Esophagus mucosa (tissue), 1 donor: ENCODE measurements at places on chromosomes 3 and 15.

GRCh38 chr3:49493901-49494300 is 23.8 kb downstream of the DAG1 start:
- ATAC-seq = no peak

GRCh38 chr3:110533089-110533488 is 538.5 kb upstream of the NECTIN3 start:
- no peak for ATAC-seq

DNA sequence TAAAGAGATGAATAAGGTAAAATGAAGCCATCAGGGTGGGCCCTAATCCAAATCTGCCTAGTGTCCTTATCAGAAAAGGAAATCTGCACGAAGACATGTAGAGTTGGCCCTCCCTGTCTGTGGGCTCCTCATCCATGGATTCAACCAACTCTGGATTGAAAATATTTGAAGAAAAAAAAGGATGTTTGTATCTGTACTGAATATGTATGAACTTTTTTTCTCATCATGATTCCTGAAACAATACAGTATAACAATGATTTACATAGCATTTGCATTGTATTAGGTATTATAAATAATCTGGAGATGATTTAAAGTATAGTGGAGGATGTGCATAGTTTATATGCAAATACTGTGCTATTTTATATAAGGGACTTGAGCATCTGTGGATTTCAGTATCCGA is 59.0 kb upstream of the SMAD6 start:
- ATAC-seq = no peak

- ATAC-seq = no peak
These were observed 212.4 kb downstream of the CNTN4 start for GRCh38 chr3:2311022-2311421.

GRCh38 chr15:62141643-62142588 is 23.2 kb downstream of the C2CD4B start:
- no peak for ATAC-seq

DNA sequence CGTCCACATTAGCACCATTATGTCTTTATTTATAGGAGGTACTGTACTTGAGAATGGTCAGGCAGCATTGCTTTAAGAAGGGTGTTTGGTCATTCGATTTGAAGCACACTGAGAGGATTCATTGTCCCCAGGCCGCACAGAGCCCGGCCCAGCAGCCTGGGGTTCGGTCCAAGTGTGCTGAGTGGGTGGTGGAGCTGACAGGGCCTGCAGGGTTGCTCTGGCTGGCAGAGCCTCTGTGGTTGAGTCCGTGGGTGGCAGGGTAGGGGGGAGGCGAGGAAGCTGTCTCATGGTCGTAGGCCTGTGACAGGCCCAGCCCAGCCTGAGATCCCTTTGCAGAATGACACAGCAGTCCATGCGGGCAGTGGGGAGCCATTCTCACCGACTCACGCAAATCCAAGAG is 227.7 kb upstream of the TOPAZ1 start:
- ATAC-seq = no peak

DNA sequence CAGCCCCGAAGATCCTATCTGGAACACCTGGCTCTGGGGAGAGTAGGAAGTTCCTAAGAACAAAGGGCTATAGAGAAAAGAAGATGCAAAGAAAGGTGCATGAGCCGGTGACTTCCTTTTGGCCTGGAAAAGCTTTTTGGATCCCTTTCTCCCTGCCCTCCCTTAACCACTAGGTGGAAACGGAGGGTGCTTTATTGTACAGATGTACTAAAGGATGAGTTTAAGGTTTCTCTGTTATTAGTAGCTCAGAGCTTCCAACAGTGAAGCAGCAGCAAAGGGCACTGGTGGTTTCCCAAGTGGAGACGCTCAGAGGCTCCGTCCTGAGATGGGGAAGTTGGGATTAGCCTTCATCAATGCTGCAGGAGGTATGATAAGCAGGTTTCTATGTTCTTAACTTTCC is 5.9 kb upstream of the ADGRG7 start:
- ATAC-seq = peak; percentile 40

- no peak for ATAC-seq
These were observed 43.0 kb downstream of the OXNAD1 start for GRCh38 chr3:16307832-16308531.

- ATAC-seq = no peak
These were observed 14.8 kb downstream of the UBP1 start for GRCh38 chr3:33425453-33425852.

- ATAC-seq = no peak
These were observed 50.0 kb upstream of the TBC1D23 start for GRCh38 chr3:100210772-100211135.

GRCh38 chr3:145175626-145176025 is 985.4 kb downstream of the PLOD2 start:
- no peak for ATAC-seq

GRCh38 chr15:40747685-40748631 is 7.1 kb downstream of the RMDN3 start:
- no peak for ATAC-seq

- no peak for ATAC-seq
These were observed 266.8 kb downstream of the TLE3 start for GRCh38 chr15:69830876-69831275.

DNA sequence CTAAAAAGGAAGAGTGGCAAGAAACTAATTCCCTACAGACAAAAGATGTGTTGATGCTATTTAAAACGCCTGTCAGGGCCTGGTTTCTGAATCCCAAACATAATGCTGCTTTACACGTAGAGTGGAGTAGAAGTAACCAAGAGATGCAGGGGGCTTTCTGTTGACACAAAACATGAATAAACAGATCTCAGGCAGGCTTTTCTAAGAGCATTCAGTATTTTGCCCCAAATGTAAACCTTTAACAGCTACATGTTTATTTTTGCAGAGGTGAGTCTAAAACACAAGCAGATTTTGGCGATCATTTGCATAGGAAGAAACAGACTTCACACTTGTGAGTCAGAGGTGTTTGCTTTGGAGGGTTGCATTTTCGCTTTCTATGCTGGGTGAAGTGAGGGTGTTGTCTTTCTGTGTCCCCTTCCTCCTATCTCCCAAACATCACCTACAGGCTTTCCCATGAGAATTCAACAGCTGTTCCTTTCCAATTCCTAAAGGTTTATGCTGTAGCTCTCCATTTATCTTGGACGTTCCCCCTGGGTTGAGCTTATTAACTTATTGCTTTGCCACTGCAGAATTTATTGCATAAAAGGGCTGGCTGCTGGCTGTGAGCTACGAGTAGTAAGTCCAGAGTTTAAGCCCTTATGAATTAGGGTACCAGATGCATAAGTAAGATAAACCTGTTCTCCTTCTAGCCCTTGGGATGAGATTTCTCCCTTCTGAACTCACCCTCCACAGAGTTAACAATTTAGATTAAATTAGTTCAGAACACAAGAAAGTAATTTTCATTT is 156.7 kb downstream of the DIPK2A start:
- peak; percentile 61 for ATAC-seq

GRCh38 chr15:83435202-83435601 is 11.9 kb upstream of the SH3GL3 start:
- no peak for ATAC-seq

DNA sequence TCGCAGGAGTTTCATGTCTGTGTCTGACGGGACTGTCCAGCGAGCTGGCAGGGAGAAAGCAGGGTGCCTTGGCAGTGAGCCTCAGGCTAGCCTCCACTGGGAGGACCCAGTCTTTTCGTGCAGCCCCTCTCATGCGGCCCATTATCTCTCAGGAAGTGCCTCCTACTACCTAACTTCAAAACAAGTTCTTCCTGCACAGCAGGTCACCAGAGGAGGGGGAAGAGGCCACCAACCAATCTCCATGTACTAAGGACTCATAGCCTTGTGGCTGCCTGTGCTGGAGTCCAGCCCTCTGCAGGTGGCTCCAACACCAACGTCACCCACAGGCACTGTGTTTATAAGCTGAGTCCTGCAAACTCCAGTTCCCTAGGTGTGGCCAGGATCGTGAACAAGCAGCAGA is 4.8 kb downstream of the VIPR1 start:
- ATAC-seq = peak; percentile 81

- ATAC-seq = no peak
These were observed 62.7 kb upstream of the OSTN start for GRCh38 chr3:191136347-191136746.

GRCh38 chr15:85324202-85324601 is 56.2 kb upstream of the AKAP13 start:
- no peak for ATAC-seq

- ATAC-seq = no peak
These were observed 58.0 kb downstream of the PLD1 start for GRCh38 chr3:171752329-171752728.

DNA sequence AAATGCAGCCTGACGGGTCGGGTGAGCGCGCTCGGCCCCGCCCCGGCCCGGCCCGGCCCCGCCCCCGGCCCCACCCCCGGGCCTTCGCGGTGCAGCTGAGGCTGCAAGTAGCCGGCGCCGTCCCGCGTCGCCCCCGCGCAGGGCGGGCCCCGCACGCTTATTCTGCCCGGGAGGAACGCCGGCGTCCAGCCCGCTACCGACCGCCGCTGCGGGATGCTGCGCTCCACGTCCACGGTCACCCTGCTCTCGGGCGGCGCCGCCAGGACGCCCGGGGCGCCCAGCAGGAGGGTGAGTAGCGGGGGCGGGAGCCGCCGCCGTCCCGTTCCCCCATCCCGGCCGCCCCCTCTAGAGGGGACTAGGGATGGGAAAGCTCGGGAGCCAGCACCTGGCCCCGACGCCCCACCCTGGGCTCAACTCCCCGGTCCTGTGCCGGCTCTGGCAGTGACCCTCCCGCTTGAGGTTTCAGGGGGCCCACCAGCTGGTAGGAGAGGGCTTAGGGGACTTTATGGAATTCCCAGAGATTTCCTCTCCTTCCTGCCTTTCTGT is at the start of gene MYZAP:
Gene MYZAP, plus strand, starts transcription at position 83 of the 546 bp plus-strand sequence. Its CDS starts 131 bp downstream, at position 214.
- peak; percentile 88 for ATAC-seq

GRCh38 chr3:116553355-116553754 is 108.1 kb upstream of the LSAMP start:
- no peak for ATAC-seq

DNA sequence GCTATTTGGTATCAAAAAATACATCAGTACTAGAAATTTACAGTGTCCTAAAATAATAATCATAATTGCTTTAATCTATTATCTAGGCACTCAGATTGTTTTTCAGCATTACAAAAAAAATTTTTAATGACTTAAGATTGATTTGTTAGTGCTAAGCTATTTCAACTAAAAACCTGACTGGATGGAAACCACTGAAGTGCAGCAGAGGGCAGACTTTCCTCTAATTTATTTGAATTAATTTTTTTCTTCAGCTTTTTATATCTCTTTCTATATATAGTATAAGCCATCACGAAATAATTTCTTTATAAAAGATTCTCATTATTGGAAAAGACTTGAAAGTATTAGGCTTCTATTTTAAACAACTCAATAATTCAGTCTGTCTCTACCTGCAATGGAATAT is 131.4 kb downstream of the IQCH start:
- no peak for ATAC-seq

DNA sequence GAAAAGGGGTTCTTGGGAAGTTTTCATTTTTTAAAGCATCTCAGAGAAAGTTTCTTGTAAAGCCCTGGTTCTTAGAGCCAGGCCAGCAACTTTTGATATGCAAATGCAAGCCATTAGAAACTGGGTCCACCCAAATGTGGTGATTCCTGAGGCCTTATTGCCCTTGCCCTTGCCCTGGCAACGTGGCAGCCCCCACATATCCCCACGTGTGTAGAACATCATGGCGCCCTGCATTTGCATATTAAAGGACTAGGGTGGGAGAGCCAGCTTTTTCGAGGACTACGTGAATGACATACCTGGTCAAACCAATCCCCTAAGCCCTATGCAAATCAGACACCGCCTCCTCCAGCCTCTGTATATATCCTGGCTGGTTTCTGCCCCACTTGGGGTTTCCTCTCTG is 314.9 kb upstream of the NECTIN3 start:
- no peak for ATAC-seq

GRCh38 chr3:136332776-136333175 is 82.6 kb downstream of the PCCB start:
- ATAC-seq = no peak

DNA sequence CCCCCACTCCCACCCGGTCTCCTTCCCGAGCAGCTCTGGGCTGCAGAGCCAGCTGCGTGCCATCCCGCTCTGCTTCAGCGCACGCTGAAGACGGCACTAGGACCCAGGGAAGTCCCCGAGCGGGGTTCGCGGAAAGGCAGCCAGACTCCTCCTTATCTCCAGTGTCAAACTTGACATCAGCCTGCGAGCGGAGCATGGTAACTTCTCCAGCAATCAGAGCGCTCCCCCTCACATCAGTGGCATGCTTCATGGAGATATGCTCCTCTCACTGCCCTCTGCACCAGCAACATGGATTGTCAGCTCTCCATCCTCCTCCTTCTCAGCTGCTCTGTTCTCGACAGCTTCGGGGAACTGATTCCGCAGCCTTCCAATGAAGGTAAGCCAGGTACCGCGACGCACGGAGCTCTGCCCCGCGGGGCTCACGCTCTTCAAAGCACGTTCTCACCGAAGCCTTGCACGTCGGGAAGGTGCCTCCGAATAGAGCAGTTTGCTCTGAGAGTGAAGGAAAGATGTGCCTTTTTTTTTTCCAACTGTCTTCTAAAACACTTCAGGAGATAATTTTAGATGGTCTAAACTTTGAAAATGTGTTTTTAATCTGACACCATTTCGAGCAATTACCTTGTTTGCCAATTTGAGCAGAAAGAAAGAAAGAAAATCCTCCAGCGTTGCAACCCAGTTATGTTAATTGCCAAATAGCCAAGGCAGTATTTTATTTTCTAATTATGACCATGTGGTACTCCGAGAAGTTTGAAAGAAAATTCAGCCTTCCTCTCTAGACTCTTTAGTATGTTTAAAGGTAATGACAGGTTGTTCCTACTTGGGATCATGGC is at the start of gene EPHA3:
Gene EPHA3, plus strand, starts transcription at position 161 of the 830 bp plus-strand sequence. Its CDS starts 128 bp downstream, at position 289.
- ATAC-seq = peak; percentile 67

GRCh38 chr3:10268116-10268515 is 19.9 kb downstream of the TATDN2 start:
- ATAC-seq = no peak

DNA sequence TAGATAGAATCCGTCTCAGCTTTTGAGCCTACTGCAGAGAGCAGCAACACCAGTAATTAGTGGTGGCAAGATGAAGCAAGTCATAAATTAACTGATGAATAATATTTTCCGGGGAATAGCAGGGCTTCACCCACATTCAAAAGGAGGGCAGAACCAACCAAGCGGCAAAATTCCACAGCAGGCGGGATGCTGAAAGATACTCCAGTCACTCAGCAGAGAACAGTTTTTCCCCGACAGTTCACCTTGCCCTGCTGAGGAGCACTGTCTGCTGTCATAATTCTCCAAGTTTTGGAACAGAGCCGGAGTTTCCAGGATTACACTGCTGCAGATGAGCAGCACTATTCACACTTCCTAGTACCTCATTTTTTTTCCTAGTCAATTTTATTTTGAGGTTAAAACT is 274.7 kb downstream of the CD47 start:
- ATAC-seq = no peak

- ATAC-seq = no peak
These were observed 112.5 kb upstream of the TGFBR2 start for GRCh38 chr3:30493911-30494311.
